NK-92 treated with Interleukin-12 subunit alpha and Interleukin-12 subunit beta, amount 100 ng/mL, for 24 hours (cell line): ENCODE measurements at places on chromosomes 3 and 15.

DNA sequence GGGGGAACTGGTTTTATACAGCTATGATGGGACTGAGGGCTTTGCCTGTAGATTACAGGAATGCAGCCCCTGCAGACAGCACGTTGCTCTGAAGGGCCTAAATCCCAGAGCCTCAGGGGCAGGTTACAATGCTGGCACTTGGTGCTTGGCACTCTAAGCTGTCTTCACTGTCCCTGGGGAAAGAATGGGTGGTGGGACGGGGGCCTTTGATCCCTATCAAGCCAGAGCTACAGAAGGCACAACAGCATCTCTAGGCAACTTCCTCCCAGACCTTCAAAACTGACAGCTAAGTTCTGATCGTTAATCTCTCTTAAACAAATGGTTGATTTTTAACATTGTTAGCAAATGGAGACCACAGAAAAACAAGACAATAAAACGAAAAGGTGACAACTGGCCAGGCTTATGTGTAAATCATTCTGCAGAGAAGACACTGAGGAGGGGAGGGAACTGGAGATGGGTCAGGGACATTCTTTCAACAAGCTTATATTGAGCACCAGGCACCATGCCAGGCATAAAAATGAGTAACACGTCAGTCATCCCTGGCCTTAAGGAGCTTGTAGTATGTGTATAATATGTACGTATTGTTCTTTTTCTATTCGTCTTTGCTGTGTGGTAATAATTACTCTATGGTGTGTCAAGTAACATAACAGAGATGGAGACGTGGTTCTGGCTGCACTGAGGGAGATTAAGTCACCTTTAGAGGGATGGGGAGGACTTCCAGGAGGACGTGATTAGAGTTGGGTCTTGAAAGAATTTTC lies 49.1 kb downstream of the CA12 start:
- no peak for DNase-seq

GRCh38 chr3:30586806-30587486 lies 19.5 kb upstream of the TGFBR2 start:
- DNase-seq, result no peak

GRCh38 chr3:165464736-165465135 lies 268.6 kb upstream of the SLITRK3 start:
- no peak for DNase-seq

DNA sequence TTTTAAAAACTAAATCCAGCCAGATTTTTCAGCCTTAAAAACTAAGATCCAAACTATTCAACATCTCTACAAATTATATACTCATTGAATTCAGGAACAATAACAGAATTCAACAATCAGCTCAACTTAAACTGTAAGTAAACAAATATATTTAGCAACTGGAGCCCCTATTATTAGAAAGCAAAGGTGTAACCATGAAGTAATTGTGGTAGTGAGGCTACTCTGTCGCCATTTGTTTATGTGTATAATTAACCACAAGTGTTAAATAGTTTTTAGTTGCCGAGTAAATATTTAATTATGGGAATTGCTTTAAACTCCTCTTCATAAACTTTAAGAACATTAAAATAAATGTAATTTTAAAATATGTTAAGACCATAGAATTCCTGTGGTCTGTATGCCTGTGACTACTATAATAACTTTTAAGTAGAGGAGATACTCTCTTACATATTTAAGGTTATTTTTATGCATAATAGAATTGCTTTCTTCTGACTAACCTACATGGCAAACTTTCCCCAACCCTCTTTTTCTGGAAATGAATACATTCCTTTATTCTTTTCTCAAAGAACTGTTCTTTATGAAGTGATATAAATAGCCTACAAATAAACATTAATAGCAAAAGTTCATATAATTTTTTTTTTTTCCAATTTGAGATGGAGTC lies 51.2 kb downstream of the MFN1 start:
- DNase-seq, result no peak
